Stomach (tissue), 19 donors: ENCODE measurements at places on chromosomes 4 and X. TPM values are rescaled to one million over a fixed set of nuclear protein-coding genes. Genes with fewer than 3 reads are reported as not detected.

DNA sequence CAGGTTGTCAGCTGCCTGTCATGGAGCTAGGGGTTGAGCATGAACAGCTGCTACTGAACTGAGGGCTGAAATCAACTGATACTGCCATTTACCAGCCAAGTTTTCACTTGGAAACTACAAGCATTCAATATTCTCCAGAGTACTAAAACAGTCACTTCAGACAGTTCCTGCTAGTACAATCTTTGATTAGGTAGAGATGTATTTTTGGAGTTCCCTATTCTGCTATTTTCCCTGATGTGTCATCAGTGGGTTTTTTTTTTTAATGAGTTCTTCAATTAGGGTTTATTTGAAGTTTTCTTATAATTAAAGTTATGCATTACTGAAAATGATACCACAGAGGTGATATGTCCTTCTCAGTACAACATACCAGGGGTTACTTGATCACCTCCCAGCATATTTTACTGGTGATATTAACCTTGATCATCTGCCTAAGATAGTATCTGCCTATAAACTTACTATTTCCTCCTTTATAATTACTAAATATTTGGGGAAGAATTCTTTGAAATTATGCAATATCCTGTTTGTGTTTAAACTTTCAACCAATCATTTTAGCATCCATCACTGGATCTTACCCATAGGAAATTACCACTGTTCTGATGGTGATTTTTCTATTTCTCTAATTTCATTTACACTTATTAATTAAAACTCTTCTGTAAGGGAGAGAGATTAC is 13.6 kb downstream of the PDCL2 start:
- no peak for DNase-seq

DNA sequence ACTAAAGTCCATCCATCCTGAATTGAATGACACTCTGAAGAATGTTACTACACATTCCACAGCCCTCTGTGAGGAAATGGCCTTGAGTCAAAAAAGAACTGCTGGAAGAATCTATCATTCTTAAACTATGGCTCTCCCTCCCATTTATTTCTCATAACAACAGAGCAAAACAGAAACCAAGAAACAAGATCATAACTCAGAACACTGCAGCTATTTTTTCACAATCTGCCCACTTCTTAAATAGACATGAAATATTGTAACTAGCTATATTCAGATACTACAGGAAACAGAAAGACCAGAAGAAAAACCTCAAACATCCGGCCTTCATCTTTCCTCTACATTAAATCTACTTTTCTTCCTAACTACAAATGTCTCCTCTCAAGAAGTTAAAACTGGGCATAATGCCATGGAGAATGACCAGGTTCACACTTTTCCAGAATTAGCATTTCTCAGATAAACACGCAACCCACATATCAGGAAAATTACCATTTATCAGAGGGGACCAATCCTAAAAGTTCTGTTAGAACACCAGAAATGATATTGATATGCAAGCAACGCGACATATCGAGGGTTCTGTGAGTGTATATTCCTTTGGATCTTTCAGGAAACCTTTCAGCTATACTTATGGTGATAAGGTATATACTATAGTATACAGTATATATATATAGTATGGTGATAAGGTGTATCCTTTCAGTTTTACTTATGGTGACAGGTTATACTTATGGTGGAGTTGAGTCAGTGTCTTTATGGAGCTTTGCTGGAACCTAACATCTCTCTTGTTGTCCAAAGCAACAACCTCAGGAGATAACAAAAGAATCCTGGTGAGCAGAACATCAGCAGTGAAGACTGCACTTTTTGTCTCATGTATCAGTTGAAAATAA is 60.4 kb upstream of the IRF2 start:
- DNase-seq: no peak

- no peak for DNase-seq
Measured at GRCh38 chr4:111449657-111450056, 695.6 kb upstream of the FAM241A start.

Gene ITGB1BP2
- total RNA-seq: 126 TPM

Gene KCTD8
- total RNA-seq: not detected

GRCh38 chr4:22385611-22386011 is 130.3 kb downstream of the ADGRA3 start:
- no peak for DNase-seq

DNA sequence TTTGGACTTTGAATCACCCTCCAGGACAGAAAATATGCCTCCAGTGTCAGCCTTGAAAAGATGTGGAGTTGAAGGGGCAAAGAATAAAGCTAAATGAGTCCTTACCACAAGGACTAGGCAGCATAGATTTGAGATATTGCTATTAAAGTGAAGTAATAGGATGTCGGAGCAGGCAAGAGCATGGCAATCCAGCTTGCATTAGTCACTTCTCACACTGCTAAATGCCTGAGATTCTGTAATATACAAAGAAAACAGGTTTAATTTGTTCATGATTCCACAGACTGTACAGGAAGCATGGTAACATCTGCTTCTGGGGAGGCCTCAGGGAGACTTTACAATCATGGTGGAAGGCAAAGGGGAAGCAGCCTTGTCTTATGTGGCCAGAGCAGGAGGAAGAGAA is 109.8 kb upstream of the PCDH7 start:
- DNase-seq: no peak

Gene GLRA3
- total RNA-seq: not detected

Gene IBSP
- not detected for total RNA-seq

- no peak for DNase-seq
Measured at GRCh38 chrX:154517101-154517781, 1.2 kb upstream of the FAM3A start.

Gene GYPA
- not detected for total RNA-seq

Gene NXF2B
- not detected for total RNA-seq

GRCh38 chrX:50003927-50004326 is 81.5 kb downstream of the CLCN5 start:
- DNase-seq: no peak

DNA sequence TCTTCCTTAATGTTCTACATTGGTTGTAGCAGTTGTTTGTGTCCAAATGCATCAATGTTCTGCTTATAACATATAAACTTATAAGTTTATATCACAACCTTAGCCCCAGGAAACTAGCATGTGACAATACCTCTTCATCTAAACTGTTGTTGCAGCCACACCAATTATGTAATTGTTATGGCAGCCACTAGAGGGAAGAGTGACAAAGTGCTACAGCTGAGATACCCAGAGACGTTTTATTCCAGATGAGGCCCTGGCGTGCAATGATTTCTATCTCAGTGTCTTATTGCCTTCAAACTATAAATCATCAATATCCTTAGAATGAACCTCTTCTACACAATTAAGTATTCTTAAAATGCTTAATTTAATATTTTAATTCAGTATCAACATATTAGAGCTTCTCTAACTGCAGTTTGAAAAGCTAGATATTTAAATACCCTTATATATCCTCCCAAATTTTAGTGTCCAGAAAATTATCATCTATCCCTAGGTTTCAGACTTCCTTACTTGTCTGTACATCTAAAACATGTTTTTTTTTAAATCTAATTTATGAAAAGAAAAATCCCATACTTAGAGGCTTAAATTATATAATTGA is 171.6 kb downstream of the PCDH10 start:
- DNase-seq: no peak

DNA sequence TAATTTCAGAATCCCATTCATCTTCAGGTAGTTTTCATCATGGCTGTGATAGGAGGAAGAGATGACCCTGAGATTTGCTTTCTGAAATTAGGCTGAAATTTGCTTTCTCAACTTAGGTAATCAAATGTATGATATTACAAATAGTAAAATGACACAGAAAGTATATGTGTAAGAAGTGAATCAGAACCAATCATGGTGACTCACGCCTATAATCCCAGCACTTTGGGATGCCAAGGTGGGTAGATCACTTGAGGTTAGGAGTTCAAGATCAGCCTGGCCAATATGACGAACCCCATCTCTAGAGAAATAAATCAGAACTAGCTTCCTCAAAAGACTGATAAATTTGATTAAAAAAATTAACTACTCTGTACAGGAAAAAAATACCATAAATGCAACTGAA is 555.4 kb downstream of the STPG2 start:
- no peak for DNase-seq

DNA sequence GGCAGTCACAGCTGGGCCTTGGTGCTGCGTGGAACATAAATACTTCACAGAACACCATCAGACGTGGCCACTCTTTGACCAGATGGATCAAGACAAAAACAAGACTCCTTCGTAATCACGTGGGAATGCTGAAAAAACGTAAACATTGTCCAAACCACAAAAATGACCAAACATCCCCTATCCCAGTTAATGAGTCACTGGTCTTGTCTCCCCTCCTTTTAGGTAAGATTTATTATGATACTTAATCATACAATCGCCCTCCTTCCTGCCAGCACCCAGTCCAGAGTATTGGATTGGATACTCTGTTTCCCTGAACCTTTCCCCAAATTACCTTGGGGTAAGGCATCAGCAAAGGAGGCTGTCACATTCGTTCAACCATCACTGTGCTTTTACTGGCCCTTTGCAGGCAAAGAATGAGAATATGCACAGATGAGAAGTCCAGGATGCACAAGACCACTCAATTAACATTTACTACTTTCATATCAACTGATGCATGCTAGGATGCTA is 601 bp upstream of the TCEANC start:
- DNase-seq: no peak

DNA sequence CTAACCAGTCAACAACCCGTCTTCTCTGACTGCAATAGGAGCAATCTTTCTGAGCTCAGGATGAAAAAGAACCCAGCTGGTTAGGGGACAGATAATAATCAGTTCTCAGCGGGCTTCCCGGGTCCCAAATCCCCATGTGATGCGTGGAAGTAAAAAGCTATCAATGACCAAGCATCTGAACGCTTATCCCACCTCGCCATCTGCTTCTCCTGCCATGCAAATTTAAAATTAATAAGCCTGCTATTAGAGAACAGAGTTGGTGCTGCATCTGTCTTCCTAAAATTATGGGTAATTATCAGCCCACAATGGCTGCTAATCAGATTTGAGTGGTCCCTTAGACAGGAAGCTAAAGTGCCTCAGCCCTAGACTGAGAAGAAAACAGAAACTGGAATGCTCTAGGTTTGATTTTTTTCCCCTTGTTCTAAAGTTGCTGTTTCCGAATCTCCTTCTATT is 37.5 kb downstream of the AFAP1 start:
- no peak for DNase-seq

DNA sequence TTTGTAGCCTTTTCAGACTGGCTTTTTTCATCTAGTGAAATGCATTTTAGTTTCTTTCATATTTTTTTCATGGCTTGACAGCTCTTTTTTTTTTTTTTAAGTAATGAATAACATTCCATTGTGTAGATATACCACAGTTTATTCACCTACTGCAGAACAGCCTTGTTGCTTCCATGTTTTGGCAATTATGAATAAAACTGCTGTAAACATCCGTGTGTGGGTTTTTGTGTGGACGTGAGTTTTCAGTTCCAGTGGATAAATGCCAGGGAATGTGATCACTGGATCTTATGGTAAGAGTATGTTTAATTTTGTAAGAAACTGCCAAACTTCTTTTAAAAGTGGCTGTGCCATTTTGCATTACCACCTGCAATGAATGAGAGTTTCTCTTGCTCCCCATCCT is 160.8 kb downstream of the SOWAHB start:
- no peak for DNase-seq

DNA sequence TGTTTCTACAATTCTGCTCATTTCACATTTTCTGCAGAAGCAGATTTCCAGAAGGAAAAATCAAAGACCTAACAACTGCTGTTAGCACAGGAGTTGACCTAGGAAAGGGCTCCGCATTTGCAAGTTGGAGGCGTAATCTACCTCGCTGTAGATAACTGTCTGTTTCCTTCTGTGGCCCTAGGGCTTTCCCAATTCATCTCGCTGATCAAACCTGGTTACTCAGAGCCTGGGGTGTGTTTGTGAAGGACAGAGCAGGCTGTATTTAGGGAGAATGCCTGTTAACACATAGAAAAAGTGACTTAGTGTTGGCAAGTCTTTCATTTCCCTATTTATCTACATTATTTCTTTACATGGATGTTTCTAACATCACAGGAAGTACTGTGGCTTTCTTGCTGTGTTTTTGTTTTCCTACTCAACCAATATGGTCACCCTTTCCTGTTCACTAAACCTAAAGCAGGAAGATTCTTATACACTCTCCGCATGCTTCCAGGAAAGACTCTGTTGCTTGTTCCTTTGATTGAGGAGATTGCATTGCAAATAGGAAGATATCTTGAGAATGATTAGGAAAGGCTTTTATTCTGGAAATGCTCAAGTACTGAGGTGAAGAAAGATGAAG is 40.5 kb downstream of the AGA start:
- no peak for DNase-seq

- DNase-seq: no peak
Measured at GRCh38 chr4:189090174-189090814, 850.4 kb upstream of the FRG1 start.

GRCh38 chr4:130542953-130543352 is 1447.0 kb downstream of the C4orf33 start:
- DNase-seq: no peak
